ENCODE measurements at places on chromosomes 12 and 14. TPM values are rescaled to one million over a fixed set of nuclear protein-coding genes. Genes with fewer than 3 reads are reported as not detected.

Gene BMAL2
- total RNA-seq, result 59.6 TPM

Gene CFAP251
- 0.82 TPM for total RNA-seq

Gene BCAT1
- total RNA-seq, result 12.7 TPM

Gene GAS2L3
- 3.4 TPM for total RNA-seq

GRCh38 chr14:21868442-21869046 lies 194.9 kb upstream of the OR4E1 start:
- peak; percentile 67 for DNase-seq
- no peak overlapping the region for H3K27ac ChIP-seq
- peak overlapping the region; percentile 65 for H3K4me3 ChIP-seq
- H3K36me3 ChIP-seq, result peaks cover 3% of the 10 kb centered on the region
- peaks cover 2% of the 10 kb centered on the region for H3K27me3 ChIP-seq

Gene CMA1
- 0.25 TPM for total RNA-seq

DNA sequence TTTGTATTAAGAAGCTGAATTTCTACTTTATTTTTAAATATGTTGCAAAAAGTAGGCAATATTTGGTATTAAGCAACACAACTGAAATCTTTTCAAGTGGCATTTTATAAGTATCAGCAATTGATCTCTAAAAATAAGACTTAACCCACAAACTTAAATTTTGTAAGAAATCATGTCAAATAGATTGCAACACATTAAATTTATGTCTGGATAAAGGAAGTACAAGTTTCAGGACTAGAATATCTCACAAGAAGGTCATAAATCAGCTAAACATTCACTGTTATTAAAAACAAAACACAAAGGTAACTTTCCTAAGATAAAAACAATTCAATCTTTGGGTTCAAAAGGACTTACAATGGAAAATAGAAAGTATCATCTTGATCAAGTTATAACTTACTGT lies 32.8 kb downstream of the CPNE8 start:
- no peak for DNase-seq
- H3K27ac ChIP-seq, result no peak overlapping the region
- H3K4me1 ChIP-seq, result no peaks in the 10 kb centered on the region
- H3K4me3 ChIP-seq, result no peak overlapping the region
- no peaks in the 10 kb centered on the region for H3K36me3 ChIP-seq
- no peaks in the 10 kb centered on the region for H3K27me3 ChIP-seq

GRCh38 chr12:101857043-101857558 lies 20.3 kb upstream of the DRAM1 start:
- no peak overlapping the region for H3K27ac ChIP-seq
- H3K27me3 ChIP-seq, result no peaks in the 10 kb centered on the region
- H3K4me3 ChIP-seq, result no peak overlapping the region

GRCh38 chr14:93720981-93721483 lies 67.3 kb downstream of the PRIMA1 start:
- no peaks in the 10 kb centered on the region for H3K36me3 ChIP-seq
- H3K27me3 ChIP-seq, result no peaks in the 10 kb centered on the region
- H3K4me3 ChIP-seq, result no peak overlapping the region
- DNase-seq, result no peak

Gene CMKLR1
- not detected for total RNA-seq

Gene RPL10L
- not detected for total RNA-seq

- peaks cover under 1% of the 10 kb centered on the region for H3K4me1 ChIP-seq
- no peak overlapping the region for H3K4me3 ChIP-seq
- no peaks in the 10 kb centered on the region for H3K27me3 ChIP-seq
- DNase-seq, result no peak
- H3K27ac ChIP-seq, result no peak overlapping the region
Observed at GRCh38 chr12:121767525-121768016, 25.9 kb downstream of the RHOF start.

DNA sequence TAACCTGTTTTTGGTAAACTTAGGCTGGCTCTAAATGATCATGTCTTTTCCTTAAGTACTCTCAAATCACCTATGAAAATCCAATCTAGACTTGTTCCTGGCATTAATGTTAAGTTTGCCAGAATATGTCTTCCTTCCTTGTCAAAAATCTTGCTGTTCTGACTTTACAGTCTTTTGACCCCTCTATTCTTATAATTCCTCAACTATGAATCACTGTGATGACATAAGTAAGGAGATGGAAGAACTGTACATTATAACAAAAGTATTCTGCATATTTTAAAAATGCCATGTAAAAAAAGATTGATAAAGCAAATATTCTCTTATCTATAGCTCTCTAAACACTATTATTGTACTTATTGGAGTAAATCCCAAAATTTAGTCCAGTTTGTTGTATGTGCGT lies 51.4 kb upstream of the BAZ1A start:
- peaks cover 3% of the 10 kb centered on the region for H3K36me3 ChIP-seq
- no peak overlapping the region for H3K4me3 ChIP-seq
- no peaks in the 10 kb centered on the region for H3K27me3 ChIP-seq
- no peak overlapping the region for H3K27ac ChIP-seq
- no peak for DNase-seq
- H3K4me1 ChIP-seq, result peaks cover 22% of the 10 kb centered on the region

DNA sequence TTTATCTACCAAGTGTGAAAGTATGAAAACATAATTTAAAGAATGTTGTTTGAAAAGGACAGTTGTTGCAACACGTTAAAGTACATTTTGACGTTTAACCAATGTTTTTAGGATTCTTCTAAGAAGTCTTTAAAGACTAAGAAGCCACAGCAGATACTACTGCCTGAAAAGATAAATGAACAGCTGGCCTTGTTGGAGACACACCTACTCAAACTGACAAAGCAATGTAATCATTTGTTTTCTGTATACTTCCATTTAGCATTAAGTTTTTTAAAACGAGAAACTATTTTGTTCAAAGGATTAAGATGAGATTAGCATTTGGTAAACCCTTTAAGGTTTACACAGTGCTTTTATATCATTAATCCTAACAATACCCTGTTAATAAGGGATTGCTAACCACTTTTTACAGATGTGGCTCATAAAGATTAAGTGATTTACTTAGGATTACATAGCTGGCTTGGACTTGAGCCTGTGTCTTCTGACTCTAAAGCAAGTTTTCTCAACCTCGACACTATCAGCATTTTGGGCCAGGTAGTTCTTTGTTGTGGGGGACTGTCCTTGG lies 134.4 kb downstream of the CFAP54 start:
- H3K27ac ChIP-seq, result no peak overlapping the region
- DNase-seq, result no peak
- H3K4me1 ChIP-seq, result no peaks in the 10 kb centered on the region
- H3K27me3 ChIP-seq, result peaks cover 4% of the 10 kb centered on the region

DNA sequence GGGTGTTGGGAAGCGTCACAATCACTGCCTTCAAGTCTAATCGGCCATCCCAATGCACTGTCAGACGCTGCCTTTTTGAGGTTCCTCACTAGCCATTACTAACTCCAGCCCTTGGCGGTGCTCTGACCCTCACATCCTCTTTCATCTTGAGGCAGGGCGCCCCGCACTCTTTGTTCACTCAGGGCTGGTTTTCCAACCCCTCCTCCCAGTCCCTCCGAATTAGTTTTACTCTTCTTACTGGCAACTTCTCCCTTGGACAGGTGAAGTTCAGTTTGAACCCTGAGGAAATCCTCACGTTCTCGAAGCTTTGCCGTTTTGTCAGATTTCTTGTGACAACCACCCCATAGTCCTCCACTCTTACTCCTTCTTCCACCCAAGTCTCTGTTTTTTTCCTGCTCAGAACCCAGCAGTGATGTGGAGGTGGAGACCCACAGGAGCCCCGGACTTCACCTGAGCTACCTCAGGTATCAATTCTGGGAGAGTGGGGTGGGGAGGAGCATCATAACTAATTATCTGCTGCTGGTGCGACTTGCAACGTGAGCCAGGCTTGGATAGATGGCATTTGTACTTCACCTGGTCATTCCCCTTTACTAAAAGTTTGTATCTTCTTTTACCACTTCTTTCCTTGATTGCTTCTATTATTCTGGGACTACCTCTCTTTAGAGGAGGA lies 757 bp downstream of the ZC3H10 start:
- peak overlapping the region; percentile 99 for H3K27ac ChIP-seq
- H3K4me3 ChIP-seq, result peak overlapping the region; percentile 99
- H3K36me3 ChIP-seq, result peaks cover 53% of the 10 kb centered on the region
- no peaks in the 10 kb centered on the region for H3K27me3 ChIP-seq

Gene DBX2
- not detected for total RNA-seq

- peaks cover 3% of the 10 kb centered on the region for H3K4me1 ChIP-seq
- no peak overlapping the region for H3K27ac ChIP-seq
- no peaks in the 10 kb centered on the region for H3K36me3 ChIP-seq
Observed at GRCh38 chr12:53978477-53979356, 4.0 kb upstream of the HOTAIR start.

DNA sequence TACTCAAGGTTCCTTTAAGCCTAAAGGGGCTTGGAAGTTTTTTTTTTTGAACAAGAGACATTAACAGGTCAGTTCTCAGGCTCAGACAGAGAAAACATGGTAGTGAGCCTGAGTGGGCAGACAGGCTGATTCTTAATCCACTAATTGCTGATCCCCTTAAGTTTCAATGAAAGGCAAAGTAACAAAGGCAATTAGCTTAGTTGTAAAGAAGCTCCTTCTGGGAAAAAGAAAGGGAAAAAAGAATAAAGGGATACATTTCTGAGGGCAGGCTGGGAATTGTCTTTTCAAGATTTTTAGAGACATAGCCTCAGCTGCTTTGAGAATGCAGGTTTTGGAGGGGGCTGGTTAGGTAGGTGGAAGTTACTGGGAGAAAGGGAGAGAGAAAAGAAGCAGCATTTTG lies 133.8 kb downstream of the CFAP54 start:
- H3K36me3 ChIP-seq, result no peaks in the 10 kb centered on the region
- H3K4me1 ChIP-seq, result no peaks in the 10 kb centered on the region
- peaks cover 4% of the 10 kb centered on the region for H3K27me3 ChIP-seq
- DNase-seq, result no peak
- H3K27ac ChIP-seq, result no peak overlapping the region

- peaks cover 43% of the 10 kb centered on the region for H3K27me3 ChIP-seq
- no peaks in the 10 kb centered on the region for H3K36me3 ChIP-seq
- no peak overlapping the region for H3K4me3 ChIP-seq
- H3K4me1 ChIP-seq, result peaks cover 2% of the 10 kb centered on the region
- H3K27ac ChIP-seq, result no peak overlapping the region
Observed at GRCh38 chr14:24397639-24398292, 1.0 kb upstream of the NYNRIN start.

DNA sequence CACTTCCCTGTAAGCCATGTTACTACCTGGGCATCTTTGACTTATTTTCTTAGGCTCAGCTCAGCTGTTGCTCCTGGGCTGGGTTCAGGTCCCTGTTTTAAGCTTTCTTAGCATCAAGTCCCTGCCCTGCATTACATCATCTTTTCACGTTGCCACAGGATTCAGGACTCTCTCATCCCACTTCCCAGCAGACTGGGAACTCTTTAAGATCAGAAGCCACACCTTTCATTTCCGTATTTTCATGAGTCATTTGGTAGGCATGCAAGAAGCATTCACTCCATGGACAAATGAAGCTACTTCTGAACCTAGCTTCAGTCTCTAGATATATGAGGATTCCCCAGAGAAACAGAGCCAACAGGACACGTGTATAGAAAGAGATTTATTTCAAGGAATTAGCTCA lies 726.8 kb downstream of the VRK1 start:
- no peak overlapping the region for H3K4me3 ChIP-seq
- no peak overlapping the region for H3K27ac ChIP-seq
- H3K27me3 ChIP-seq, result no peaks in the 10 kb centered on the region
- DNase-seq, result no peak

- H3K27me3 ChIP-seq, result no peaks in the 10 kb centered on the region
- H3K27ac ChIP-seq, result no peak overlapping the region
- no peaks in the 10 kb centered on the region for H3K36me3 ChIP-seq
- H3K4me3 ChIP-seq, result no peak overlapping the region
- no peaks in the 10 kb centered on the region for H3K4me1 ChIP-seq
Observed at GRCh38 chr12:13573698-13574321, 377.3 kb downstream of the EMP1 start.

Gene ADGRD1
- 7.7 TPM for total RNA-seq

GRCh38 chr14:53285821-53286220 lies 132.7 kb upstream of the DDHD1 start:
- no peak overlapping the region for H3K27ac ChIP-seq
- H3K27me3 ChIP-seq, result peaks cover under 1% of the 10 kb centered on the region

- no peaks in the 10 kb centered on the region for H3K36me3 ChIP-seq
- no peaks in the 10 kb centered on the region for H3K27me3 ChIP-seq
- no peaks in the 10 kb centered on the region for H3K4me1 ChIP-seq
- no peak overlapping the region for H3K4me3 ChIP-seq
- no peak for DNase-seq
Observed at GRCh38 chr14:84610086-84610485, 919.9 kb upstream of the FLRT2 start.

DNA sequence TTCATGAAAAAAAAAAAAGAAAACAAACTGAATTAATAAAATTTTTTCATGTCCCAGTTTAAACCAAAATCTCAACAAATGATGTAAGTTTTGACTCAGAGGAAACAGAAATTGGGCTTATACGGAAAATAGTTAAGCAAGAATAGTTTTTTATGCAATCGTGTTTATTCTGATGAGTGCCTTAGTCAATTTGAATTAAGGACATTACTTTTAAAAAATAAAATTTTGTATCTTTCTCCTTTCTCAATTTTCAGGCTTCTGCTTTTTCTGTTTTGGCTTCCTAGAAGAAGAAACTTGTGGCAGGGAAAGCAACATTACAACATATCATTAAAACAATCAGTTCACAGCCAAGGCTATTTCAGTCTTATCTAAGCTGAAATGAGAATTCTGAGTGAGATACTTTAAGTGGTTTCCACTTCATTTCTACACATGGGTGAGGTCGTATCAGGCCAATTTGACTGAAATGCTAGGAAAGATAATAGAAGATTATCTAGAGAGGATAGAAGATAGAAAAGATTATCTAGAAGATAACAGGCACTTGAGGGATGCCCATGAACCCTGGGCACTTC lies 52.4 kb downstream of the BCL2L14 start:
- H3K4me3 ChIP-seq, result no peak overlapping the region
- no peaks in the 10 kb centered on the region for H3K36me3 ChIP-seq
- peaks cover 10% of the 10 kb centered on the region for H3K27me3 ChIP-seq
- no peak overlapping the region for H3K27ac ChIP-seq
- H3K4me1 ChIP-seq, result no peaks in the 10 kb centered on the region

GRCh38 chr12:118237908-118238307 lies 102.0 kb downstream of the PEBP1 start:
- H3K4me3 ChIP-seq, result no peak overlapping the region
- H3K27ac ChIP-seq, result no peak overlapping the region
- no peaks in the 10 kb centered on the region for H3K27me3 ChIP-seq
- DNase-seq, result no peak
